ENCODE measurements at places on chromosomes 11 and 22. TPM values are rescaled to one million over a fixed set of nuclear protein-coding genes. Genes with fewer than 3 reads are reported as not detected.
A peak's percentile ranks its signal among the peaks of the same experiment; 100 is the strongest.

RASSF10 gene
- polyA plus RNA-seq, result 19.1 TPM

MS4A1 gene
- 0.36 TPM for polyA plus RNA-seq

PKDREJ gene
- polyA plus RNA-seq, result 0.71 TPM

ANKK1 gene
- 0.95 TPM for polyA plus RNA-seq

PDGFB gene
- polyA plus RNA-seq, result 20.8 TPM

HTR3A gene
- not detected for polyA plus RNA-seq

SSH3 gene
- 30.6 TPM for polyA plus RNA-seq

OR56A4 gene
- polyA plus RNA-seq, result not detected

TCP11L1 gene
- 15.5 TPM for polyA plus RNA-seq

- H3K27me3 ChIP-seq, result peaks cover 23% of the 10 kb centered on the region
- H3K4me3 ChIP-seq, result no peak overlapping the region
- no peak for DNase-seq
Observed at GRCh38 chr11:45133878-45134277, 12.6 kb upstream of the PRDM11 start.

DNA sequence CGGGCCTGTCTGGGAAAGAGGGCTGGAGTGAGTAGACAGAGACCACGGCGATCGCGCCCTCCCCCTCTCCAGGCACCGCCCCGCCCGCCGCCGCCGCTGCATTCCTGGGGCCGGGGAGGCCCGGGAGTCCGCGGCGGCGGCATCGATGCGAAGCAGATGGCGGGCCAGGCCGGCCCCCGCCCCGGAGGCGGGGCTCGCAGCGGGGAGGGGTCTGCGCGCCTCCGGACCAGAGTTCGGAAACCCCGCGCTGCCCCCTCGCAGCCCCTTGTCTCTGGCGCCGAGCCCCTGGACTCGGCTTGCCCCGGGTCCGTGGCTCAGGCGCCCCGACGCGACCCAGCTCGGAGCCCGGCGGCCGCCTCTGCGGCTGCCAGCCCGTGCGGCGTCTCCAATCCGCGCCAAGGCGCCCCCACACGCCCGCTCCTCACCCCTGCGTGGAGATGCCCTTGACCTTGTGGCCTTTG, 1.3 kb downstream of the SCARF2 start:
- H3K27ac ChIP-seq, result peak overlapping the region; percentile 58
- peak; percentile 83 for DNase-seq
- peak overlapping the region; percentile 55 for H3K4me3 ChIP-seq
- peaks cover 22% of the 10 kb centered on the region for H3K27me3 ChIP-seq

- no peaks in the 10 kb centered on the region for H3K4me1 ChIP-seq
- no peaks in the 10 kb centered on the region for H3K27me3 ChIP-seq
- H3K4me3 ChIP-seq, result no peak overlapping the region
Observed at GRCh38 chr11:27599217-27599616, 92.6 kb upstream of the LIN7C start.

DNA sequence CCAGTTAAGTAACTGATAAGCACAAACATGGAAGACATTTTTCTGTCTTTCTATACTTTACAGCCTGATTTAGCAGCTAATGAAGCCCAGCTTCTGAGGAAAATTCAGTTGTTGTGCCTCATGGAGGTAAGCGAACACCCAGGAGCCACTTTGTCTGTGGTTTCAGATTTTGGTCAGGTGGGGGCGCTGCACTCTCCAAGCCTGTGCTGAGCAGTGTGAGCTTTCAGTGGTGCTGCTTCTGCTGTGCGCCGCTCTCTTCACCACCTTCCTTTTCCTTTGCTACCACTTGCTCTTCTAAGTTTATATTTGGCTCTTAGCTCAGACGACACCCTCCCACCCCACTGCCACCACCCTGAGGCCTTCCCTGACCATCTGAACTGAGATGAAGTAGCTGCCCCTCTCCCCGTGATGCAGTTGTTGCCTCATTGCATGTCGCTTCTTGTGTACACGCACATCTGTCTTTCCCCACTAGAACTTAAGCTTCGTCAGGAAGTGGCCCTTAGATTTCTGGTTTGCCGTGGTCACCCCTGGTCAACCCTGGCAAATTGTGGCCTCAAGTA, 14.0 kb downstream of the PSMD13 start:
- no peaks in the 10 kb centered on the region for H3K4me1 ChIP-seq
- H3K4me3 ChIP-seq, result no peak overlapping the region
- no peak overlapping the region for H3K27ac ChIP-seq
- DNase-seq, result no peak

DNA sequence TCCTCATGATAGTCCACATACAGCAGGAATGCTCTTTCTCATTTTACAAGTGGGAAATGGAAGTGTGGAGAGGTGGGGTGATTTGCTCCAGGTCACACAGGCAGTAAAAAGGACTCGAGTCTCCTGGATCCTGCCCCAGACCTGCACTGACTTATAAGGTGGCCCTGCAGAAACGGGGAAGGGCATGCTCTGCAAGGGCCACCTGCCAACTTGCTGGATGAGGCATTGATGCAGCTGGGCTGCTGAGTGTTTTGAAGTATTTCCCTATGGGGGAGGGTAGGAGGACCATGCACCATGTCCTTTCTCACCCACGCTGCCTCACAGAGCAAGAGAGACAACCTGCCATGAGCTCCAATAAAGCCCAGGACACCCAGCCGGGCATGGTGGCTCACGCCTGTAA, 36.9 kb downstream of the OR6Q1 start:
- no peak overlapping the region for H3K4me3 ChIP-seq
- DNase-seq, result no peak
- no peaks in the 10 kb centered on the region for H3K4me1 ChIP-seq
- no peak overlapping the region for H3K27ac ChIP-seq

DNA sequence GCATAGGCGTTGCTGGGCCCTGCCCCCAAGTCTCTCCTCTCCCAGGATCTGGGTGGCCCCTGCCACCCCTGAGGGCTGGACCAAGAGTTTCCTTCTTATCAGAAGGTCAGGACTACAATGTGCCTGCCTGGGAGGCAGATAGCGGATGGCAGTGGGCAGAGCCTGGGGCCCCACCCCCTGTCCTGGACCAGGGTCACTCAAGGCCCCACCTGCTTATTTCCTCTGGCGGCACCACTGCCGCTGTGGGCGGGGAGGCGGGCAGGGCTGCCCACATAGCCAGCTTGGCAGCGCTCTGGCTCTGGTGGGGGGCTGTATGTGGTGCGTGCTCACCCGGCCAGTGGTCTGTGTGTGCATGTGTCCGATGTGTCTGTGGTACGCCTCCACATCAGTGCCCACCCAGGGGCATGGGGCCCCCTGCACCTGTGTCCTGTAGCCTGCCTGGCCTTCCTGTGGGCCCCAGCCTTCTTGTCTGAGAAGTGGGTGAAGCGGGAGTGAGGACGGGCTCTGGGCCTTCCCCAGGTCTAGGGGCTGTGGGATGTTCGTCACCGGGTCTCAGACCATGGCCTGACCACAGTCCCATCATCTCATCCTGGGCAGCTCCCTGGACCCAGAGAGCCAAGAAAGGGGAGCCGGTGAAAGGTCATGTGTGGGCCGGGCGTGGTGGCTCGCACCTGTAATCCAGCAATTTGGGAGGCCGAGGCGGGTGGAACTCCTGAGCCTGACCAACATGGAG, 3.0 kb downstream of the GAS2L1 start:
- H3K27me3 ChIP-seq, result peaks cover 53% of the 10 kb centered on the region
- H3K36me3 ChIP-seq, result peaks cover 11% of the 10 kb centered on the region
- peaks cover 52% of the 10 kb centered on the region for H3K4me1 ChIP-seq
- DNase-seq, result peak; percentile 75

GRCh38 chr11:133414506-133414905, 117.8 kb downstream of the OPCML start:
- no peak overlapping the region for H3K4me3 ChIP-seq
- no peak overlapping the region for H3K27ac ChIP-seq
- no peak for DNase-seq
- no peaks in the 10 kb centered on the region for H3K27me3 ChIP-seq

- DNase-seq, result no peak
- H3K27ac ChIP-seq, result peak overlapping the region; percentile 15
- no peaks in the 10 kb centered on the region for H3K27me3 ChIP-seq
- H3K36me3 ChIP-seq, result no peaks in the 10 kb centered on the region
- H3K4me3 ChIP-seq, result no peak overlapping the region
Observed at GRCh38 chr11:43988040-43988817, 45.8 kb downstream of the C11orf96 start.

DNA sequence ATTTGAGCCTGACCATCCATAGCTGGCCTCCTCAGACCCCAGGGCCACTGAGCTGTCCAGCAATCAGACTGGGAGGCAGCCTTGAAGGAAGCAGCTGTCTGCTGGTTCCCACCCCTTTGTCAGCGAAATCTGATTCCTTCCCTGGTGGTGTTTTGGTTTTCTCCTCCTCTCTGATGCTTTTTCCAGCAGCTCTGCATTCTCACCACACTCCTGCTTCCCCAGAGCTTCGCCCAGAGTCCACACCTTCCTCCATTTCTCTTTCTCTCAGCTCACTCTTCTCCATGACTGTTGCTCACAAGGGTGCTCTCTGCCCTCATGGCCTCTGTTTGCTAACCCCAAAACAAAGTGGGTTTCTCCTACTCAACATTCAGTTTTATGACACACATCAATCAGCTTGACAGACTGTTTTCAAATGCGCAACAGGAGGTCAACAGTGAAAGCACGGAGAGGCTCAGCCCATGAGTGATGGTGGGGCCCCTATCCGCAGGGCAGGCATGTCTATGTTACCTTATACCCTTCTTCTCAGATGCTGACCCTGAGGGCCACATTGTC, 130.6 kb upstream of the MTNR1B start:
- H3K27me3 ChIP-seq, result no peaks in the 10 kb centered on the region
- H3K27ac ChIP-seq, result no peak overlapping the region
- H3K4me1 ChIP-seq, result no peaks in the 10 kb centered on the region
- DNase-seq, result no peak

GRCh38 chr11:106217456-106217855, 140.0 kb downstream of the AASDHPPT start:
- H3K4me3 ChIP-seq, result no peak overlapping the region
- H3K36me3 ChIP-seq, result no peaks in the 10 kb centered on the region
- no peaks in the 10 kb centered on the region for H3K4me1 ChIP-seq
- no peak for DNase-seq
- no peak overlapping the region for H3K27ac ChIP-seq
- H3K27me3 ChIP-seq, result no peaks in the 10 kb centered on the region

DNA sequence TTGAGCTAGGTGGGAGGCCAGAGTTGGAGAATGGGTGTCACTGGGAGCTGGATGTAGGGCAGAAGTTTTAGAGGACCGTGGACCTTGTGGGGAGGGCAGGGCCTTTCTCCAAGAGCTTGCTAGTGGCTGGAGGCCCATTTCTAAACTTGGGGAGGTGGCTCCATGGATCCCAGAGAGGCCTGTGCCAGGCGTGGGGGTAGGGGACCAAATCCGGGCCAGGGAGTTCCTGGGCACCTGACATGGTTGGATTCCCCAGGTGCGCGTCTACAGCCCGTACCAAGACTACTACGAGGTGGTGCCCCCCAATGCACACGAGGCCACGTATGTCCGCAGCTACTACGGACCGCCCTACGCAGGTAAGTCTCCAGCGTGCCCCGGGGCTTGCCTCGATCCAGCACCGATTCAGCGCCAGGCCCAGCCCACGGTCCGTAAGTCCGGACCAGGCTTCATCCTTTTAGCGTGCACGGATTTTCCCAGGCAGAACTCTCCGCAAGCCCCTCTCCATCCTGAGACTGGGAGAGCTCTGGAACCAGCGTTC, 14.2 kb downstream of the PLEKHB1 start:
- no peak overlapping the region for H3K27ac ChIP-seq
- H3K36me3 ChIP-seq, result no peaks in the 10 kb centered on the region
- no peaks in the 10 kb centered on the region for H3K27me3 ChIP-seq

- no peak overlapping the region for H3K4me3 ChIP-seq
- no peaks in the 10 kb centered on the region for H3K4me1 ChIP-seq
- H3K27me3 ChIP-seq, result no peaks in the 10 kb centered on the region
- H3K36me3 ChIP-seq, result no peaks in the 10 kb centered on the region
Observed at GRCh38 chr11:69394869-69395246, 86.6 kb upstream of the LINC01488 start.

DNA sequence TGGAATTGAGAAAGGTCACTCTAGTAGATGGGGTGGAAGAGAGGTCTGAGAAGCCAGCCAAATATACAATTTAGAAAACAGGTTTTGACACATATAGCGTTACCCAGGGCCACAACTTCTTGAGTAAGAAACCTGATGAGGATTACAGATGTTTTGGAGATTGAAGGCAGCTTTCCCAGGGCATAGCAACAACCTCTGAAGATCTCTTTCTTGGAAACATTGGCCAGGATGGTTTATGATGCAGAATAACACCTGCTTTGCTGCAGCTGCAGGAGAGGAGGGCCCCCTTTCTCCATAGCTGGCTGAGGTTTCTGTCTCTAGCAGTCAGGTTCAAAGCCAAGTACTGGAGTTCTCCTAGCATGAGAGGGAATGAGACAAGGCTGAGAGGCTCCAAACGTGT, 75.1 kb upstream of the NUP50 start:
- no peaks in the 10 kb centered on the region for H3K4me1 ChIP-seq
- DNase-seq, result no peak
- no peaks in the 10 kb centered on the region for H3K36me3 ChIP-seq
- H3K4me3 ChIP-seq, result no peak overlapping the region
- no peak overlapping the region for H3K27ac ChIP-seq

DNA sequence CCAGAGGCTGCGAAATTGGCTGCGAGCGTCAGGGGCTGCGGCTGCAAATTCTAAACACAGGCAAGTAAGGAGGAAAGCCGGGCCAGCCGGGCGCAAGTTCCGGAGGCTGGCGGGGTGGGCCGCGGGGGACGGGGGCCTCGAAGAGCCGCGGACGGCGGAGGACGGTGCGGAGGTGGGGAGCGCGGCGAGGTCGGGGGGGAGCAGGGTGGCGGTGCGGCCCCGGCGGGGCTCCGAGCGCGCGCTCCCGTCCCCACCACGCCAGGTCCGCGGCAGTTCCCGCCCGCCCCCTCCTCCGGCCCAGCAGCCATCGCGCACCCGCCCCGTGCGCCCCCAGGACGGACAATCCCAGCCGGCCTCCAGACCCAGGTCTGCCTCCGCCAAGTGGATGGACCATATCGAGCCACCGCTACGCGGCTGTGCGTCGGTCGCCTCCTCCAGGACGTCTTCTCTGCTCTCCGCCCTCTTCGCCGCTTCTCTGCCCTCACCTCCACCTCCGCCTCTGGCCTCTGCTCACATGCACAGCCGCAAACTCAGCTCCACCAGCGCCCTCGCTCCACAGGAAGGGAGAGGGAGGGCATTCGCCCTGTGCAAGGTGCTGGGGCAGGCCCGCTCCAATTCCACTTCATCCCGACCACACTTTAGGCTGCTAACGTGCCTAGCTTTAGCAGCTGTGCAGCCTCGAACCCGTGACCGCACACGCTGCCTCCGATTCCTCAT, 7.2 kb downstream of the ELFN2 start:
- H3K4me3 ChIP-seq, result peak overlapping the region; percentile 11
- no peak for DNase-seq

- H3K4me3 ChIP-seq, result no peak overlapping the region
- H3K36me3 ChIP-seq, result no peaks in the 10 kb centered on the region
- H3K27me3 ChIP-seq, result no peaks in the 10 kb centered on the region
- no peak for DNase-seq
- no peaks in the 10 kb centered on the region for H3K4me1 ChIP-seq
- H3K27ac ChIP-seq, result no peak overlapping the region
Observed at GRCh38 chr11:24064309-24064903, 432.4 kb upstream of the LUZP2 start.

- no peaks in the 10 kb centered on the region for H3K36me3 ChIP-seq
- no peak overlapping the region for H3K27ac ChIP-seq
- DNase-seq, result no peak
- no peaks in the 10 kb centered on the region for H3K4me1 ChIP-seq
Observed at GRCh38 chr11:60252213-60253108, 9.5 kb upstream of the MS4A4E start.

GRCh38 chr11:67673902-67674301, 521 bp downstream of the ALDH3B2 start:
- no peaks in the 10 kb centered on the region for H3K27me3 ChIP-seq
- H3K27ac ChIP-seq, result no peak overlapping the region
- DNase-seq, result no peak
- no peaks in the 10 kb centered on the region for H3K4me1 ChIP-seq

- no peak overlapping the region for H3K4me3 ChIP-seq
- no peak overlapping the region for H3K27ac ChIP-seq
- no peaks in the 10 kb centered on the region for H3K27me3 ChIP-seq
- H3K4me1 ChIP-seq, result peaks cover 18% of the 10 kb centered on the region
Observed at GRCh38 chr11:76153571-76153923, 52.8 kb downstream of the WNT11 start.

All from left lung (tissue), 14 donors.